ENCODE measurements at places on chromosomes 13 and 19.

DNA sequence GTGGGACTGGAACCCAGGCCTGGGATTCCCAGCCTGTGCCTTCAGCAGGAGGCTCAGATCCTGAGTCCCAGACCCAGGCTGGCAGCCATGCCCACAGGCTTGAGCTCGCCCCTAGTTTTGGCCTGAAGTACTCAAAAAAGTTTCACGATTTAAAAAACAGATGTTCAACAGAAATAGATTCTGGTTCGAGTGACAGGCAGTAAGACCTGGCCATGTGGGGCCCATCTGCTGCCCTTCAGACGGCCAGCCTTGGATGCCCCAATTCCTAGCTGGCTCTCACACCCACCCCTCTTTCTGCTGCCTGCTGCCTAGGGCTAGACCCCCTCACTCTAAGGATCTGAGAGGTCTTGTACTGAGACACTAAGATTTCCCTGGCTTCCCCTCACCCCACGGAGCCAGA lies 2.8 kb upstream of the DMPK start:
- no peak for DNase-seq

- no peak for DNase-seq
Measured at GRCh38 chr19:54521022-54521859, 18.6 kb downstream of the LAIR2 start.

DNA sequence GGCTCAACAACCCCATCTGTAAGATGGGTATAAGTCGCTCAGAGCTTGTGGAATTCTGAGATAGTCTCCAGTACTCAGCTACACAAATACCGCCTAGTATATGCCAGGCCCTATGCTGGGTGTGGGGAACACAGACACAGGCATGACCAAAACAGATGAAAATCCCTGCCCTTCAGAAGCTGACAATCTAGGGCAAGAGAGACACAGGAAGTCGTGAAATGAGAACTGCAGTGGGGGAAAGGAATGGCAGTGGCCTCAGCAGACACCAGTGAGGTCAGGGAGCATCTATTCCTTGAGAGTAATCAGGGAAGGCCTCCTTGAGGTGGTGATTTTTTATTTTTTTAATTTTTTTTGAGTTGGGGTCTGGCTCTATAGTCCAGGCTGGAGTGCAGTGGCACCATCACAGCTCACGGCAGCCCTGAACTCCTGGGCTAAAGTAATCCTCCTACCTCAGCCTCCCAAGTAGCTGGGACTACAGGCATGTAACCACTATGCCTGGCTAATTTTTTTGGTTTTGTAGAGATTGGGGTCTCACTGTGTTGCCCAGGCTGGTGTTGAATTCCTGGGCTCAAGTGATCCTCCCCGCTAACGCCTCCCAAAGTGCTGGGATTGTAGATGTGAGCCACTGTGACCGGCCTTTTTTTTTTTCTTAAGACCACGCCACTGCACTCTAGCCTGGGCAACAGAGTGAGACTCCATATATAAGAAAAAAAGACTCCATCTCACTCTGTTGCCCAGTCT lies 3.2 kb downstream of the TMIGD2 start:
- DNase-seq = no peak

DNA sequence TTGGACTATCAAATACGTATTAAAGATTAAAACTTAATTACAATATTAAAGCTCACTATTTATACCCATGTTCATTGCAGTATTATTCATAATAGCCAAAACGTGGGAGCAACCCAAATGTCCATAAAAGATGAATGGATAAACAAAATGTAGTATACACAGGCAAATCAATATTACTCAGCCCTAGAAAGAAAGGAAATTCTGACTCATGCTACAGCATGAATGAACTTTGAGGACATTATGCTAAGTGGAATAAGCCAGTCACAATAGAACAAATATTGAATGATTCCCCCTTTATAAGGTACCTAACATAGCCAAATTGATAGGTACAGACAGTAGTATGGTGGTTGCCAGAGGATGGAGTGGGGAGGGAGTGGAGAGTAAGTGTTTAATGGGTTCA lies 457.3 kb downstream of the FGF14 start:
- DNase-seq = no peak

GRCh38 chr13:95480791-95481780 lies 71.4 kb upstream of the CLDN10 start:
- DNase-seq = no peak

DNA sequence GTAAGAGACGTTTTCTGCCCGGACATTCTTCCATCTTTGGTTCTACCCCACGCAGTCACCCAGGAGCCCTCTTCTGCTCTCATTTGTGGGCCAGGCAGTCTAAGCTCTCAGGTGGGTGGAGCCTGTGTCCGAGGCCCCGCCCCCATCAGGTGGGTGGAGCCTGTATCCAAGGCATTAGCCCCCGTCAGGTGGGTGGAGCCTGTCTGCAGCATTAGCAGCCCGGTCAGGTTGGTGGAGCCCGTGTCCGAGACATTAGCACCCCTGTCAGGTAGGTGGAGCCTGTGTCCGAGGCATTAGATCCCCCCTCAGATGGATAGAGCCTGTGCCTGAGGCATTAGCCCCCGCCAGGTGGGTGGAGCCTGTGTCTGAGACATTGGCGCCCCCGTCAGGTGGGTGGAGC lies 45.5 kb upstream of the C13orf46 start:
- peak; percentile 40 for DNase-seq

DNA sequence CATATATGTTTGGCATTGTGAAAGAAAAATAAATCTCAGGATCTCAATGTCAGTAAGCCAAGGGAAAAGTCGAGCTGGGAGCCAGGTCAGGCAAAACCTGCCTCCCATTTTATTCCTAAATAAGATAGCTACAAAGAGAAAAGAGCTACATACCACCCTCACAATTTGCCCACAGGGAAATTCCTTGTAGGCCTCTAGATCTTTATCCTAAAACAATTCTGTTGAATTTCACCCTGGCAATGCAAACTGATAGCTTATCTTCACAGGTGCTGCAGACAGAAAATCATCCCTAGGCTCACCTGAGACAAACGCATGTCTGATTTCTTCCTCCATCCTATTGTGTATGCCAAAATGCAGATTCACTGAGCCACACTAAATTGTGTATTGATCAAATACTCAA lies 2587.1 kb downstream of the PCDH9 start:
- DNase-seq = no peak

DNA sequence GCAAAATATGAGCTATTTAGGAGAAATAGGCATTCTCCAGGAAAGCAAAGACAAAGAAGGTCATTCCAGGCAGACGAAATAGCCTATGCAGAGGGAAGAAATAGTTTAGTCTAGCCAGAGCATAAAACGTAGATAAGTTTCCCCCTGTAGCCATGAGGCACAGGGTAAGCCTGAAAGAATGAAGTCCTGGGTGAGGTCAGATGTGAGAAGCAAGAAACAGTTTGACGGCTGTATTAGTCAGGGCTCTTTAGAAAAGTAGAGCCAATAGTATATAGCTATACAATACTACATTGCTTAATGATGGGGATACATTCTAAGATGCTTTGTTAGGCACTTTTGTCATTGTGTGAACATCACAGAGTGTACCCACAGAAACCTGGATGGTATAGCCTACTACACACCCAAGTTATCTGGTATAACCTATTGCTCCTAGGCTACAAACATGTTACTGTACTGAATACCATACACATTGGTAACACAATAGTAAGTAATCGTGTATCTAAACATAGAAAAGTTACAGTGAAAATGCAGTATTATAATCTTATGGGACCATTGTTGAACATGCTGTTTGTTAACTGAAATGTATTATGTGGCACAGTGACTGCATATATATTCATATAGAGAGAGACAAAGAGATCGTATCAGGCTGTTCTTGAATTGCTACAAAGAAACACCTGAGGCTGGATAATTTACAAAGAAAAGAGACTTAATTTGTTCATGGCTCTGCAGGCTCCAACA lies 59.3 kb upstream of the WDFY2 start:
- DNase-seq = no peak

DNA sequence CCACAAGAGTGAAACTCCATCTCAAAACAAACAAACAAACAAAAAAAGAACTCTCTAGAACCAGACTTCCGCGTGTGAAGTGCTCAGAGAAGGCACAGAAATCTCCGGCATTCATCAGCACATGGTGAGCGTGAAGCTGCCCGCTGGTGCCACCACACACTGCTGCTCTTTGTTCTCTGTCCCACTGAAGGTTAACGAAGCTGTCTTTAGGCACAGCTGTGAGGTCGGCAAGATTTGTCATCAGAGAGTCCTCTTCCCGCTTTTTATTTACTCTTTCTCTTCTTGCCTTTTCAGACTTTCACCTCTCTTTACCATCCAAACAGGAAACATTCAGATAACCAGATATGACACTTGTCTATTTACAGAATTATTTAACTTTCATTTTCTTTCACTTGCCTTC lies 115.2 kb upstream of the ARGLU1 start:
- DNase-seq = no peak

- DNase-seq = no peak
Measured at GRCh38 chr13:102328909-102329308, 72.9 kb downstream of the FGF14 start.

- peak; percentile 65 for DNase-seq
Measured at GRCh38 chr19:19540064-19540714, 2.1 kb downstream of the CILP2 start.

- DNase-seq = no peak
Measured at GRCh38 chr19:35120898-35121297, 5.3 kb downstream of the FXYD3 start.

DNA sequence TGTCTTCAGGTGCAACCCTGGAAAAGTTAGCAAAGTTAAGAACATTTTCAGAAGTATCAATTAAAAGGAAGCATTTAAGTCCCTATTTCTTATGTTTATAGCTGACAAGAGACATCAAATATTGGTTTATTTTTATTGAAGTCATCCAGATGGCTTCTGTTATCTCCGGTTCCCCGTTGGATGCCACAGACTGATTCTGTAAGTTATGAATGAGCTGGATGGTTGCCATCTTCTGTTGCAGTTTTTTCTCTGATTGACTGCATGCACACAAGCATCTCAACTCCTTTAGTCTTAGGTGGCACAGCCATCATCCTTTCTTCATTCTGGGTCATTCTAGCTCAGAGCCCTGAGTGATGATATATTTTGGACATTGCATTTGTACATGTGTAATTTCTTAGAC lies 10.6 kb upstream of the OXGR1 start:
- no peak for DNase-seq

GRCh38 chr13:75685239-75685697 lies 49.1 kb downstream of the LMO7 start:
- DNase-seq = no peak

DNA sequence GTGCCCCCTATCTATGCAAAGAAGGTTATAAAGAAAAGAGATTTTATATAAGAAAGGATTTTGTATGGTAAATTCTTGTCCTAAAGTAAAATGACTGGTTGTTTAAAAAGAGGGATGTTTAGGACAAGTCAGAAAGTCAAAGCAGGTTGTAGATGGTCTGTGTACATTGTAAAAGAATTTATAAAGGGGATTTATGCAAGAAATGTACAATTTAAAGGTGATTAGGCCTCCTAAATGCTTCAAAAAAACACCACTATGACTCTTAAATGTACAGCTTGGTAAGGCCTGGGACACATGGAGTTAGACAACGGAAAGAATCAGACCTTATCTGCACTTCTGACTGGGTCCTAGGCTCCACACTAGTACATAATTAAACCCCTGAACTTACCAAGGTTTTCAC lies 19.3 kb upstream of the C13orf42 start:
- no peak for DNase-seq

DNA sequence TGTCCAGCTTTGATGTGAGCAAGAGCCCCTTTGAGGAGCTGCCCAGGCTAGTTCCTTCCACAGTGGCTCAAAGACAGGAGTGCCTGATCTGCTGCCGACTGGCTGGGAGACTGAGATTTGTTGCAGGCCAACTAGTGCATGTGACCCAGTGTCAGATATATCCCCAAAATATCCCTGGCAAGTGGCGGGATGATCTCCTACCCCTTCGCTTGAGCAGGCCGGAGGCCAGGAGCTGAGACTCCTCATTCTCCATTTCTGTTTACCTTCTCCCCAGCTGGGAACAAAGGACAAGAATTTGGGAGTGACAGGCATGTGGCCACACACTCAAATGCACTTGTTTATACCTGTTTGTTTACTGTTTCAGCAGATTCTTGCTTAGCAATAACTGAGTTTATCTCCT lies 37.1 kb upstream of the XPO4 start:
- no peak for DNase-seq

GRCh38 chr13:34752283-34752960 lies 189.6 kb upstream of the NBEA start:
- DNase-seq = no peak

DNA sequence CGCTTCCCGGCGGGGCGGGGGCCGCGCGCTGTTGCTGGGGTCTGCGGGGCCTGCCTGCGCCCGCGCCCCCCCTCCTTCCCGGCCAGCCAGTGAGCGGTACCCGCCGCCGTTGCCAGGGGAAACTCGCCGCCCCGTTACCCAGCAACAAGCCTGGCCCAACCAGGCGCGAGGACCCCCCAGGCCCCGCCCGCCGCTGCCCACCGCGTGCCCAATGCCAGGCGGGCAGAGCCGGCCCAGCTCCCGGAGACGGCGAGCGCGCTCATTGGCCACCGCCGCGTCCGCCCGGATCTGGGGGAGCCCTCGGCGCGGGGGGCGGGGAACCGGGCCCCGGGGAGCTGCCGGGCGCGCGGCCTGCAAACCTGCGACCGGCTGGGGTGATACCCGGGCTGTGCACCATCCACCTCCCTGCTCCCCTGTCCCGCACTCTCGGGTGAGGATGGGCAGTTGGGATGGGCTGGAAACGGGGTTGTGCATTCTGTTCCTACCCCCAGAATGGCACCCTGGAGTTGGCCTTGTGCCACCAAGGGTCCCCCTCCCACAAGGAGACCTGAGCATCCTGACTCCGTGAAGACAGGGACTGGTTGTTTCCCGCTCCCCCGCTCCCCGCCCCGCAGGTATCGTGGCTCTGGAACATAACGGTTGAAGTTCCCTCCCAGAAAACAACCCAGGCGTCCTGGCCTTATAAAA lies 8.8 kb upstream of the BBC3 start:
- DNase-seq = peak; percentile 71

DNA sequence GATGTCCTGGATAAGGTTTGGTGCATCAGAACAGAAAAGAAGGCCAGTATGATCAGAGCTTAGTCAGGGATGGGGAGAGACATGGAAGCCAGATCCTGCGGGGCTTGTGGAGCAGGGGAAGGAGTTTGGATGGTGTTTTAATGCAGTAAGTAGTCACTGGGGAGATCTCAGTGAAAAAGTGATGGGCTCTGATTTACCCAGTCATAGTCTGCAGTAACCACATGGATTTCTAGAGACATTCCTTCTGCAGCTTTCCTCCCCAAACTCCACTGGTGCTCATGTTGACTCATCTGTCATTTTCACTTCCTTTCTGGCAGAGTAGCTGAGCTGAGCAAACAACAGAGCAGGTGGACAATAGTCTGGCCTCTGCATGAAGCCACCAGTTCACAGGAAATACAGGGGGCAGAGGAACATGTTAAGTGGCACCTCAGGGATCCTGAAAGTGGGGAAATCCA lies 144.1 kb downstream of the DPF1 start:
- peak; percentile 48 for DNase-seq

DNA sequence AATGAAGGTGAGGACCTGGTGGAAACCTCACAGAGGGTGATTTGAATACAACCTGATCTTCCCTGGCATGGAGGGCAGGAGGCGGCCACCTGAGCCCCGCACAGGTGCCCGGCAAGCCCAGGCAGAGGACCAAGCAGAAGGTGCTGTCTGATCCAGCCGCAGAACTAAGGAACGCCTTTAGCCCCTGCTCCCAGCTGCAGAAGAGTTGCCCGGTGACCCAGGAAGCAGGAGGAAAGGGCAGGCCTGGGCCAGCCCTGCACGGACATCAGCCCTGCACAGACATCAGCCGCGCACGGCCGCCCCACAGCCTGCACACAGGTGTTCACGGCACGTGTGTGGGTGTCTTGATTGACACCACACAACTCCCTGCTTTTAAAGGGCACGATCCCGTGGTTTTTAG lies 43.1 kb downstream of the RASA3 start:
- DNase-seq = no peak
